NCI-H82 (cell line): ENCODE measurements at places on chromosomes 6 and 20.

DNA sequence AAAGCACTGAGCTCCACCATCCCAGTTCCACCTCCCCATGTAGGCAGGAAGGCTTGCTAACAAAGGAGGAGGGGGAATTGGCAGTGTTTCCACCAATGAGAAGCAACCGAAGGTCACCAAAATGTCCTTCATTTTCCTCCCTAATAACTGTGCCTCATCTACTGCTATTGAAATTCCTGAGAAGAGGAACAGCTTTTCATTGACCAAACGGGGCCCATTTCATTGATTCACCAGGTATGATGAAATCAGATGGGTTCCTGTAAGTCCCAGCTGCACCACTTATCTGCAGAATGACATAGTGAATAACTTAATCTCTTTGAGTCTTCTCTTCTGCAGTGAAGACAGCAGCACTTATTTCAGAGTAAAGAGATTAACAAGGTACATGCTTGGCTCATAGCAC lies 17.3 kb downstream of the TREM1 start:
- DNase-seq: no peak

GRCh38 chr6:3625149-3625979 lies 126.1 kb downstream of the PXDC1 start:
- DNase-seq: no peak

- peak; percentile 87 for DNase-seq
Measured at GRCh38 chr6:41424370-41425058, 89.1 kb downstream of the NCR2 start.

DNA sequence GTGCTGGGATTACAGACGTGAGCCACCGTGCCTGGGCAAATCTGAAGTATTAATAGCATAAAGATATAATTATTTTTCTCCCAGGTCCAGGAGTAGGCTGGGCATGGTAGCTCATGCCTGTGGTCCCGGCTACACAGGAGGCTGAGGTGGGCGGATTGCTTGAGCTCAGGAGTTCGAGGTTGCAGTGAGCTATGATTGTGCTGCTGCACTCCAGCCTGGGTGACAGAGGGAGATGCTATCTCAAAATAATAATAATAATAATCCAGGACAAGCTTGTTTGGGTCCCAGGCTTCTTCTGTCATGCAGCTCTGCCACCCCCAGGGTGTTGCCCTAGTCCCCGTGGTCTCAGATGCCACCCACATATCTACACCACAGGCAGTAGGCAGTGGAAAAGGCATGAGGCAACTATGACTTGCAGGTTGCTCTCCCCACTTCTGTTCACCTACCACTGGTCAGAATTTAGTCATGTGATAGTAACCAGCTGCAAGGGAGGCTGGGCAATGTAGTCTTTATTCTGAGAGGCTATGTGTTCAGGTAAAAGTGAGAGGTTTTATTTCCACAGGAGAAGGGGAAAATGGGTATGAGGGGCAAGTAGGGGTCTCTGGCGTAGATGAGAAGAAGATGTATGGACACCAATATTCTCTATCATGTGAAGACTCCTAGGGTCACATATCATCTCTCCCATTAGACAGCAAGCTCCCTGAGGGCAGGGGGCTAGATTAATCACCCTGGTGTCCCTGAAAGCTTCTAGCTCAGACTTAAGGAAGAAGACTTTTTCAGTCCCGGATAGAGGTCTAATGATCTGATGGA lies 25.7 kb downstream of the TCF15 start:
- peak; percentile 60 for DNase-seq

DNA sequence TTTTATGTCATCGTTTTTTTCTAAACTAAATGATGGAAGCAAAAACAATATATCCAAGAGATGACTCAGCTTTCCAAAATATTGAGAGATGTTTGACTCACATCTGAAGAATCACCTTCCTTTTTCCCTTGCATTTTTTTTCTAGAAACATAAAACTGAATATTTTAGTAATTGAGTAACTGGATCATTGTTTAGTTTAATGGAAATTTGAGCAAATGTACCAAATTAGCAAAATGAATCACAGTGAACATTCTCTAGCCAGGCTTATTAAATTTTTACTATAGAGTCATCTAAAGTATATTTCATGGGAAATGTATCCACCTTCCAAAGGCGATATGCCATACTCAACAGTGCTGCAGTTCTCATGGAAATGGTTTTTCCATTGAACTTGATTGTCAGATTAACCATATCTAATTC lies 145.5 kb downstream of the TENT5A start:
- no peak for DNase-seq

DNA sequence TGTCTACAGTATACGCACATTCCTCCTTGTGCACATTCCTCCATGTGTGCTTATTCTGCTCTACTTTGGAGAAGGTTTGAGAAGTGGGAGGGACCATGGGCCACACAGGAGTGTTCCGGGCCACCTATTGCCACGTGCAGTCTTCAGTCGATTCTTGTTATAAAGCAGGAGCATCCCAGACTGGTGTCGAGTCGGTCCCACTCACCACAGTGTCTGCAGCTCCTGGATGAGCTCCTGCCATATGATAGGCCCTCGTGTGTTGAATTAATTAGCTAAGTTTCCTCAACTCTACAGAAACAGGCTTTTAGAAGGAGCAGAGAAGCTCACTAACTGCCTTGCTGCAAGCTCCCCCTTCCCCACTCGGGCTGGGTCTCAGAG lies 22.6 kb downstream of the ENTPD6 start:
- no peak for DNase-seq

DNA sequence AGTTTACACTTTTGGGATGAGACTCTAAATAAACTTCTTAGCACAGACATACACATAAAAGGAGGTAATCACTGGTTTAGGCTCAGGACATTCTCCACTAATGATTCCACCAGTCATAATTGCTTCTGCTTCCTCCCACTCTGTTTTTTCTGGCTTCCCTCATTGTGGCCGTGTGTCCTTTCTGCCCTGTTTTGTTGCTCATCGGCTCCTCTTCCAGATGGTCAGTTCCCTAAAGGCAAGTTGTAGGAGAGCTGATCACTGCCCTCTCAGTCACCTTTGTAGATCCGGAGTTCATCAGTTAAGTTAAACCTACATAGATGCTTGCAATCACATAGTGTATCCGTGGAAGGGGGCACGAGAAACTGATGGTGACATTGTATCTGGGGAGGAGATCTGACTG lies 200.5 kb upstream of the ARG1 start:
- DNase-seq: no peak

- no peak for DNase-seq
Measured at GRCh38 chr20:38604873-38605303, 3.3 kb downstream of the ARHGAP40 start.

DNA sequence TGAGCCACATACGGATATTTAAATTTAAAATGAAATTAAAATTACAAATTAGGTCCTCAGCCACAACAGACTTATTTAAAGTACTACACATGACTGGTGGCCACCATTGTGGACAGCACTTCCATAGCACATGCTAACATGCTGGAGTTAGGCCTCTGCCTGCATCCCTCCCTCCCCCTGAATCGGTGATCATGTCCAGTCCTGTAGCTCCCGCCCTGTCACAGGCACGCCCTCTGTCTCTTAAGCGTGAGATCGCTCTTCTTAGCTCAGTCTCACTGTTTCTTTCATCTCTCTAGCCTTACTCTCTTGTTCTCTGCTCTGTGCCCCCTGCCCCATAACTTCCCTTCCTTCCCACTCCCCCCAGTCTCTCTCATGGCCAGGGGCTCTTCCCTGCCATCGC lies 28.9 kb downstream of the ELMO2 start:
- DNase-seq: no peak

GRCh38 chr6:43475516-43475915 lies 1.9 kb upstream of the TJAP1 start:
- DNase-seq: peak; percentile 93

- DNase-seq: no peak
Measured at GRCh38 chr20:9516234-9516871, 2.0 kb downstream of the LAMP5 start.

DNA sequence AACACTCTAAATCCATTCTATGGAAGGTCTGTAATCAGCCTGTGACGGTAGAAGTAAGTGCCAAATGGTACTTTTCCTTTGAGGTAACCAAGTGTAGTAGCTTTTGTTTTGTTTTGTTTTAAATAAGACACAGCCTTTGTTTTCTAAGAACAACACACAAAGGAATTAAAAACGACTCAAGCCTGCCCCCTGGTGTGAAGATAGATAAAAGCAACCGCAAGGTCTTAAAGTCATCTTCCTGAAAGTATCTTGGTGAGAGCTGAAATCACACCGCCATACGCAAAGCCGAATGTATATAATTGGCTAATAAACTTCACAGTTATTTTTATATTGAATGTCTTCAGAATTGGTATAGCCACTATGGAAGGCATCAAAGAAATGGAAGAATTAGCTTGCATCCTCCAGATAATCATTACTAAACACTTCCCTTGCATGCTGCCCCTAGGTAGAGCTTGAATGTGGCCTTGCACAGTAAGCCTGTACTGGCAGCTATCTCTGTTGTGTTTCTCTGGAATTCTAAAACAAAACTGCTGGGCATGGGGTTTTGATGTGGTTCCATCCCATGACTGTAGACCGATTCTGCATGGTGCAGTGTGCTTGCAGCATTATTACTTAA lies 95.6 kb downstream of the LAMP5 start:
- DNase-seq: peak; percentile 81

DNA sequence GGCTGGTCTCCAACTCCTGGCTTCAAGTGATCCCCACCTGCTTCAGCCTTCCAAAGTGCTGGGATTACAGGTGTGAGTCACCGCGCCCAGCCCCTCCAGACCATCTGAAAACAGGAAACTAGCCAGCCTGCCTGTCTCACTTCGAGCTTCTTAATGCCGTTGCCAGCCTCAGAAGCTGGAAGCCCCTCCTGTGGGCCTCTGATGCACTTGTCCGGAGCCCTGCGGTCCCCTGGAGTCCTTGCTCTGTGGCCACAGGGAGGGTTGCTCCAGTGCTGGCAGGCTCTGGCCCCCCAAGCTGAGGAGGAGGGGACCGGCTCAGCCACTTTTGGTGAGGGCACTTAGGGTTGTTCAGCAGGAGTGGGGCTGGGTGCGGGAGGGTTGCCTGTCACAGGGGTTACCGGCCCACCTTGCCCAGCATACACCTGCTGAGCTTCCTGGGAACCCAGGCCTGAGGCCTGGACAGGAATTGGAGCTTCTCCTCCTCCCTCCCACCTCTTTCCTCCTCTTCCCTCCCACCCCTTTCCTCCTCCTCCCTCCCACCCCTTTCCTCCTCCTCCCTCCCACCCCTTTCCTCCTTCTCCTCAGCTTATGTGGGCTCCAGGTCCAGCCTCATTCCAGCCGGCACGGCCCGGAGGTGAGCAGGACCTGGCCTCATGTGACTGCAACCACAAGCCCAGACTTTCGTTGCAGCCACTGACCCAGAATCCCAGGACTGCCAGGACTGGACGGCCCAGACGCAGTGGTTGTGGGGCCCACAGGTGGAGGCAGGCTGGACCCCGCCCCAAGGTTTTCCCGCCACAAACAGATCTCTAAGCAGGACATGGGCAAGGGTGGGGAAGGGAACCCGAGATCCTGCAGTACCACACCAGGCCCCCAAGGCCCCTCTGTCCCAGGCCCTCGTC lies 9.4 kb upstream of the BIRC7 start:
- no peak for DNase-seq

DNA sequence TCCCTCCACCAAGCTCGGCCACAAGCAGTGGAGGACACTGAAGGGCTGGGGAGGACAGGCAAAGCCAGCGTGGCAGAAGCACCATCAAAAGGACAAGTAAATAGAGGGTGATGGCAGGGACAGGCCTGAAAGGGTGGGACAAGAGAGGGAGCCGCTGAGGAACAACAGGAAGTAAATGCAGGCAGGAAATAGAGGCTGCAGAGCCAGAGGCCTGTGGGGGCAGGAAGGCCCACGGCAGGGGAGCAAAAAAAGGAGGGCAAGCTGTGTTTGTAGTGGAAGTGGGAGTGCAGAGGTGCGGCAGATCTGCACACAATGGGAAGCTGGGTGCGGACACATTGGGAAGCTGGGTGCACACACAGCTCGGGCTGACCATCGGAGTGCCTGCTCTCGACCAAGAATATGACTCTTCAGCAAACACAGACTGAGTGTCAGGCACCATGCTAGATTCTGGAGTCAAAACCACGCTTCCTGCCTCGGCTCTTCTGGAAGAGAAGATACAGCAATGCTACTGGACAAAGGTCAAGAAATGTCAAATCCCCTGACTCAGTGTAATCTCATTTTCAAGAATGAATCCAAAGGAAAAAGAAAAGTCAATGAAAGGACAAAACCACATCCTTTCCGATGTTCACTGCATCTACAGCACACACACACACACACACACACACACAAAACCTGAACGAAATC lies 40.4 kb upstream of the RAB22A start:
- no peak for DNase-seq
